Hypothalamus (tissue), 51 donors: ENCODE measurements at places on chromosomes 7 and 10.

DNA sequence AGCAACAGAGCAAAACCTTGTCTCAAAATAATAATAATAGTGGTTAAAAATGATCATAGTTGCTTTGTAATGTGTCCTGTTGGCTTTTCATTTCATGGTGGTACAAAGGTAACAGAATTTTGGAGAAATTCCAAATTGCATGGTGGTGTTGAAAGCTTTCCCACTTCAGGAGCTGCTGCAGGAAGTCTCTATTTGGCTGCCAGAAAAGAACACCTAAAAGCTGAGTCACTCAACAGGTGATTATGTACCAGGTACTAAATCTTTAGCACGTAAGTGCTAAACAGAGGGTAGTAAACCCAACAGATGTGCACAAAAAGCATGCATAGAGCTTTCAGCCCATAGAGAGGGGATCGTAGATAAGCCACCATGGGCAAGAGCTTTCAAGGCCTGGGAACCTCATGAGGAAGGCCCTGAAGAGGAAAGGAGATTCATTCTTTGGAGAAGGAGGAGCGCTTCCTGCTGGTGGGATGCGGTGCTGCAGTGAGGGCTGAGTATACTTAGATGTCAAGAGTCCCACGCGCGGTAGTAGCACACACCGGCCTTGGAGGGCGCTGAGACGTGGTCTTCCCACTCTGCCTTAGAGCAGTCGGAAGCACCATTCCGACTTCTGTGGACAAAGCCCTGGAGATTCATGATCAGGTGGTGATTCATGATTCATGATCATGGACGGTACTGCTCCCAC, 118.7 kb downstream of the RALA start:
- no peak for DNase-seq

- DNase-seq: no peak
These were observed 1159.0 kb downstream of the TYW1 start for GRCh38 chr7:68155676-68156075.

DNA sequence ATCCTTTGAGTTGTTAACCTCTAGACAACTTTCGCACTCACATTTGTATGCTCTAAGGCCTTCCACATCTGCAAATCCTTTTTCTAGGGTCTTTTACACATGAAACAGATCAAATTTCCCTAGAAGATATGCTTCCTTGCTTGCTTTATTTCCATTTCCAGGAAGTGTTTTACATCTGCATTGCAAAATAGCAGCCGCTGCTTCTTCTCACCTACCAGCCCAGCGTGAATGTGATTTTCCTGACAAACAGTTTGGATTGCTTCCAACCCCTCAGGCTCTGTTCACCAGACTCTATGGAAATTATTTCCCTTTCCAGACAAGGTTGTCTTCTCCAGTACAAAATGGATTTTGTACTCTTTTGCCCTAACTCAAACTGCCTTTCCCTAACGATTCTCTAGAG, 50.9 kb upstream of the PAPSS2 start:
- DNase-seq: no peak

DNA sequence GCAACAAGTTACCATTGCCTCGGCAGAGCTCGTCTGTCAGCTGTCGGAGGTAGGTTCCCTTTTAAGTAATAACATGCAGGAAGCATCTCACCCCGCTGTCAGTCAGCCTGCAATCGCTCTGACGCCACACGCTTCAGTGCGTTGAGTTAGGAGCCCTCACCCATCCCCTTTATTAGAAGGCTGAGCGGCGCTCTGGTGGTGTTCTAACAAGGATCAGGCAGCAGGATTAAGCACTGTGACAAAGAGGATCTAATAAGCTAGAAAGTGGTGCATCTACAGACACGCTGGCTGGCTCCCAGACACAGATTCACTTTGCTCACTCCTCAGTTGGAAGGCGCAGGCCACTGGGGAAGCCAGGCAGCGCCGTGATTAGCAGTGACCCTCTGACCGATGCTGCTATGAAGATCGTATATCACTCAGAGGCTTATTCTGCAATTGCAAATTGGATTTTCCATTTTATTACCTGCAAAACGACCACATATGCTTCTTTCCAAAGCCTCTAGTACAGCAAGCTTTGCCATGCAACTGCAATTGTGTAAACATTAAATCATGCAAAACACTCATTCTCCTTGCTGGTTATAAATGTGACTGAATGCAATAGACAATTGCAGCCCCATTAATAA, 117.7 kb downstream of the RSU1 start:
- no peak for DNase-seq

DNA sequence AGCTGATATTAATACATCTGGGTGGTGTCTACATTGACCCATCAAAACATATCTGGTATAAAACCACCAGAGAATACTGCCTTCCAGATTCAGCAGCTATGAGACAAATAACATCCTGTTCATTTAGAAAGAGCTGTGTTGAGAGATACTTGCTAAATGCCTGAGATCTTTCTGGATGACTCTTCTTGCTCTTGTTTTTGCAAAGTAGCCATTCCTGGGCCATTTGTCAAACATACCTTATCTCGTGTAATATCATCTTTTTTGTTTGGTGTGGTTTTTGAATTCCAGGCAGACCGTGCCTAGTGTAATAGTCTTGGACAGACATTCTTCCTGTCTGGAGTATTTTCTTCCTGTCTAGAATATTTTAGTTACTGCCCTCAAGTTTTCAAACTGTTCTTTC, 74.7 kb upstream of the PRR15 start:
- DNase-seq: no peak

GRCh38 chr7:69889976-69890351, 291.7 kb downstream of the AUTS2 start:
- no peak for DNase-seq

DNA sequence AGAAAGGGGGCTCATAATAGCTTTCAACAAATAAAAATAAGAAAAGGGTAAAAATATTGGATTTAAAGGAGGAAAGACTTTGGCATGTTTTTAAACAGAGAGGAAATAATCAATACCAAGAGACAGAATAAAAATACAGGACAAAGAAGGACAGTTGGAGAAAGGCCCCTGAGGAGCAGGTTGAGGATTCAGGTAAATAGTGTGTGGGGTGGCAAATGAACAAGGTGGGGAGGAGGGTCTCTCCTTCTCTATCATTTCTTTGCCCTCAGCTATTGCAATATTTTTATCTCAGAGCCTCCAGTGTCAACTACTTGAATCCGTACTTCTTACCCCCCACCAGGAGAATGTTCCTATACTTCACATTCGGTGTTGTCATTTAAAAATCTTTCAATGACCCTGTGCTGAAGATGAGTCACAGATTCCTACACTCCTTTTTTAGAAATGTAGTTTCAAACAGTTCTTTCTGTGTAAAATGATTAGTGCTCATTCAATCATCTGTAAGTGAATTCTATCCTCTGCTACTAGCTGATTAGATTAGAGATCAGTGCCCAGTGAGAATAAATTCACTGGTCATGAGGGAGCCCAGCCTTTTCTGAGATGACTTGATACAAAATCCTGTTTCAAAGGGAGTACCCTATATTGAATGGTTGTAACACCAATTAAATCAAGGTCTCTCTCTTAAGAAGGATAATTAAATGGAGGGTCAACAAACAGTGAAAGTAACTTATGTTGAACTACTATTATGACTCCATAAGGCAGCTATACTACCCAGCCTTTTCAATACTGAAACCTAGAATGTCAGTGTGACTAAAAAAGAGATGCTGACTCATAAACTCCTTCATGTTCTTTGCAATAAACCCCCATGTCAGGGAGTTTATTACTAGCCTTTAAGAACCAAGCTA, 50.4 kb upstream of the WNT16 start:
- DNase-seq: no peak

GRCh38 chr10:75450644-75451640, 19.5 kb downstream of the LRMDA start:
- DNase-seq: no peak

DNA sequence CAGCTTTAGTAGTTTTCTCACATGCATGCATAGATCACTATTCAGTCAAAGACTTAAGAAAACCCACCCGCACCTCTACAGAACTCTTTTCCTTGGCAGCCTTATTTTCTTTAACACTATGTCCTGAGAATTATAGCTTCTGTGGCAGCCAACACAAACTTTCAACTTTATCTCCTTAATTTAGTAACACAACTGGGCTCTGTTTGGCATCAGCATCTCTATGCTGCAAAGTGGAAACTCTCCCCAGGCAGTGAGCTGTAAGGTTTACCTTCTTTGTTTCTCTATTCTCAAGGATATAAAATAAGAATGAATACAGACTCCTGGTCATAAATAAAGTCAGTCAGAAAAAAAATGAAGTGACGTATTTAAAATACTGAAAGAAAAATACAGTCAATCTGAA, 115.2 kb upstream of the PPP1R9A start:
- no peak for DNase-seq

- no peak for DNase-seq
These were observed 517.3 kb downstream of the GRID1 start for GRCh38 chr10:85849315-85849714.

DNA sequence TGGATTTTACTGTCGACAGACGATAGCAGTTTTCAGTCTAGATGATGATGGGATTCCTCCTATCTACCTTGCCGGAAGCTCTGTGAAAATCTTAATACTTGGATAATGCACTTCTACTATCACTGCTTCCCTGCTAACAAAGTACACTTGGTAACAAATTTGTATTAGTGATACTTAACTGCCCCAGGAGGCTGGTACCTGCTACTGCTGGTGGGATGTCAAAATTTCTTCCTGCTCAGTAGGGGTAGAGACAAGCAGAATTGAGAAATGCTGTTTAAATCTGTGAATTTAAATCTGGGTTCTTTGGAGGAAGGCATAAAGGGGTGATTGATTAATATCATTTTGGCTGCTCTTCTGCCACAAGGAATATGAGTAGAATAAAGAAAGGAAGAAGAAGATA, 99.8 kb upstream of the STRIP2 start:
- no peak for DNase-seq

- DNase-seq: no peak
These were observed 127.7 kb downstream of the ATE1 start for GRCh38 chr10:121800146-121800545.

GRCh38 chr7:143967398-143967797, 12.8 kb downstream of the OR2F1 start:
- DNase-seq: no peak

DNA sequence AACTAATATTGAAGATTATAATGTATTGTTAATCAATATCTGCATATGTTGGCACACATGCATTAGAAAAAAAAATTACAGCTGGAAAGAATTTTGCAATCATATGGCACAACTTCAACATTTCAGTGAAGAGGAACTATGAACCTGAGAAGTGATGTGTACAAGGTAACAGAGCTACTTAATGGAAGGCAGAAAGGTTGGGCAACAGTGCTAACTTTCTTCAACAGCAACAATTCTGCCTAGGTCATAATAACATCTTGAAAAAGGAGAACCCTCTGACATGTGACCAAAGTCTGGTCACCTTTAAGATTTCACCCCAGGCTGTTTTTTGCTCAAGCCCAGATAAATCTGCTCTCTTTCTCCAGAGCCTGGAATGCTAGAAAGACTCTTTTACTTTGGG, 47.9 kb upstream of the SKAP2 start:
- DNase-seq: no peak

GRCh38 chr10:86666538-86666937, 1.8 kb upstream of the LDB3 start:
- peak; percentile 77 for DNase-seq

DNA sequence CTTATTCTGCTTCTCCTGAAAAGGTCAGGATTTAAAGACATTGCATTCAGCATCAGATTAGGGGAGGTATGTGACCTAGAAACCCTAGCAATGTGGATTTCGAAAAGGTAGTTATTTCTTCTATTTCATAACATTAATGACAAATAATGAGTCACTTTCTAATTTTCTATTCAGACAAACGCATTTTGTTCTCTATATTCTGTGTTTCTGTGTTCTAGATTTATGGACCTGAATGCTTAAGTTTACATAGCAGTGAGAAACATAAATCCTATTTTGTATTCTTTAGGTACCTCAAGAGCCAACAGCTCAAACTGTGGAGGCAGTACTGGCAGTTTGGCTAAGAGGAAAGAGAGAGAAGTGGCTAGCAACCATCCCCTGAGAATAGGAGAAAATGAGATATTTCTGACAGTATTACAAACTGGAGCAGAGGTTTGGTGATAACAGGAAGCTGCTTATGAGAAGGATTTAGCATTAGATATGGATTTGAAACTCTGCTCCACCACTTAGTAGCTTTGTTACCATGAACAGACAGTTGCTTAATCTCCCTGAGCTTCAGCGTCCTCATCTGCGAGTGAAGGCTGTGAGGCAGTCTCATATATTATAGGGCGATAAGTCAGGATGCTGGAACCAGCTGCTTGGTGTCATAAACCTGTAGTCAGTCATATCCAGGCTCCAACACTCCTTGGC, 28.2 kb downstream of the CDK14 start:
- no peak for DNase-seq

DNA sequence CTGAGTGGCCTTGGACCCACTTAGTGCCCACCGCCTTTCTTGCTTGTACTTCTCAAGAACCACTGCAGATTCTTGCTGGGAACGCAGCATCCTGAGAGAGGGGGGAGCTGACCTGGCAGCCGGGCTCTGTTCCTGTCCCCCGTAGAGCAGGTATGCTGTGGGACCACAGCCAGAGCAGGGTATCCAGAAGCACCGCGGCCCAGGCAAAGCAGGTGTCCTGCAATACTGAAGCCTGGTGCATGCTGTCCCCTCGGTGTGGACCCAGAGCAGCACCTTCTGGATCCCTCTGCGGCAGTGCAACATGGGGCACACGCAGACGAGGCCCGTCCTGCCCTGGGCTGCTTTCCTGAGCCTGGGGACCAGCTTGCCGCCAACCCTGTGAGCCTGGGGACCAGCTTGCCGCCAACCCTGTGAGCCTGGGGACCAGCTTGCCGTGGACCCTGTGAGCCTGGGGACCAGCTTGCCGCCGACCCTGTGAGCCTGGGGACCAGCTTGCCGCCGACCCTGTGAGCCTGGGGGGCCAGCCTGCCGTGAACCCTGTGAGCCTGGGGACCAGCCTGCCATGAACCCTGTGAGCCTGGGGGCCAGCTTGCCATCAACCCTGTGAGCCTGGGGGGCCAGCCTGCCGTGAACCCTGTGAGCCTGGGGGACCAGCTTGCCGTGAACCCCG, 60.9 kb upstream of the ADGRA1 start:
- DNase-seq: no peak

DNA sequence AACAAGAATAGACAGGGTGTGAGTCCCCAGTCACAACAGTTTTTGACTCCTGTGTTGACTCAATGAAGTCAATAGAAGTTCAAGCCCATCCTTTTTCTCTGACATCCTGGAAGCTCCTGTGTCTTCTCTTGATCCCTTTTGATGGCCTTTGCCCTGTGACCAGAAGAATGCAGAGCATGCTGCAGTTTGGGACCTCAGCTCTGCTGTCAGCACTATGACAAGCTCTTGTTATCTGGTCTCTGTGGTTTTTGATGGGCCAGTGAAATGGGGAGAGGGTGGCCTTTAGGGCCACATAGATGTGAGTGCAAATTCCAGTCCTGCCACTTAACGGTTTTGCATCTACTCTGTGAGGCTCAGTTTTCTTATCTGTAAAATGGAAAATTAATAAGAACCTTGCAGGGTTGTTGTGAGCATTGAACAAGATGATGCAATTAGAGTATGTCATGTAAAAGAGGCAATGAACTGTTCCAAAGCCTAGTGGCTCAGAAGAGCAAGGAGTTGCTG, 102.4 kb upstream of the IKZF1 start:
- DNase-seq: no peak

- no peak for DNase-seq
These were observed 80.8 kb upstream of the COL1A2 start for GRCh38 chr7:94313926-94314325.

- no peak for DNase-seq
These were observed 94.2 kb downstream of the HIP1 start for GRCh38 chr7:75644589-75644988.

- no peak for DNase-seq
These were observed 46.5 kb downstream of the ZMIZ1 start for GRCh38 chr10:79115302-79115701.
